ENCODE measurements at places on chromosomes 6 and 20. TPM values are rescaled to one million over a fixed set of nuclear protein-coding genes. Genes with fewer than 3 reads are reported as not detected.

- peak; percentile 94 for DNase-seq
- no peaks in the 10 kb centered on the region for H3K27me3 ChIP-seq
- H3K27ac ChIP-seq = no peak overlapping the region
- H3K36me3 ChIP-seq = no peaks in the 10 kb centered on the region
Observed at GRCh38 chr6:87483929-87484328, 11.2 kb downstream of the SLC35A1 start.

DSN1 gene
- 21.4 TPM for total RNA-seq

GRCh38 chr6:140382355-140382754 is 1007.9 kb upstream of the CITED2 start:
- no peak for DNase-seq
- no peak overlapping the region for H3K27ac ChIP-seq
- H3K4me3 ChIP-seq = no peak overlapping the region
- H3K4me1 ChIP-seq = no peaks in the 10 kb centered on the region
- no peaks in the 10 kb centered on the region for H3K36me3 ChIP-seq

DNA sequence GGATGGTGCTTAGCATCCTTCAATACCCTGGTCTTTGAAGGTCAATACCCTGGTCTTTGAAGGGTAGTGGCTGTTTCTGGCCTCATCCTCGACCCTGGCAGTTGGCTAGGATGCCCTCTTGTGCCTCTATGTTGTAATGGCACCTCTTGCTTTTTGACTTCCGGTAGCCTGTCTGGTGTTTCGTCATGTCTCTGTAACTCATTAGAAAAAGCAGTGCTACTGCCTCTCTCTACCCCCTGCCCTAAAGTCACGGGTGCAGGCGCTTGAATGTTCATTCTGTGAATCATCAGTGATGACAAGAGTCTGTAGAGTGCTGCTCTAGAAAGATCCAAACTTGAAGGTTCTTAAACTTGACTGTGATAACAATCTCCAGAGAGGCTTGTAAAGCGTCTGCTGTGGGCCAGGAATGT is 28.3 kb downstream of the RSPO4 start:
- H3K4me3 ChIP-seq = no peak overlapping the region
- H3K36me3 ChIP-seq = no peaks in the 10 kb centered on the region
- H3K27me3 ChIP-seq = peaks cover 6% of the 10 kb centered on the region
- no peak overlapping the region for H3K27ac ChIP-seq
- no peaks in the 10 kb centered on the region for H3K4me1 ChIP-seq
- DNase-seq = peak; percentile 75

DNA sequence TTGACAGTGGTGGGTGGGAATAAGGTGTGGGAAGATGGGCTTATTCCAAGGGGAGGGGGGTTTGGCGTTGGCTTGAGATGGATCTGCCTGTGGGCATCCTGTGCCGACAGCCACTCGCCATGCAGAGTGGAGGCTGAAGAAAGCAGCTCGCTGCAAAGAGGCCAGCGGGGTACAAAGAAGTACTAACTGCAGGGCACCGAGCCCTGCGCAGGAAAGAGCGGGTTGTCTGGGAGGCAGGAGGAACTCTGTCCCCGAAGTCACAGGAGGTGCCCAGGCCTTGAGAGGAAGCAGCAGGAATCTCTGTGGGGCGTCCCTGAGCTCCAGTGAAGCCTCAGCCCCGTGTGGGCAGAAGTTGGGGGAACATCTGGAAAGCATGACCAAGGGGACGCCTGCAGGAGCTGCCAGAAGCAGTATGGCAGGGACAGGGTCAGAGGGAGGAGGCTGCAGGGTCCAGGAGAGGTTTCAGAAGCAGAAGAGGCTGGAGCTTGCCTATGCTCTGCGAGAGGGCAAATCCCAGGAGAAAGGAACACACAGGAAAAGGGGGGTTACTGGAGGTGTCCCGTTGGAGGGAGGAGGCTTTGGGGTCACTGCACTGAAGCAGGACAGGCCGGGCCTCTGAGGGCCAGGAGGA is 77.2 kb downstream of the THBS2 start:
- no peaks in the 10 kb centered on the region for H3K4me1 ChIP-seq
- no peaks in the 10 kb centered on the region for H3K36me3 ChIP-seq
- no peaks in the 10 kb centered on the region for H3K27me3 ChIP-seq
- no peak overlapping the region for H3K4me3 ChIP-seq

HLA-DMA gene
- total RNA-seq = 15.3 TPM

HLA-DRB5 gene
- 1.5 TPM for total RNA-seq

SSTR4 gene
- total RNA-seq = 0.40 TPM

DNA sequence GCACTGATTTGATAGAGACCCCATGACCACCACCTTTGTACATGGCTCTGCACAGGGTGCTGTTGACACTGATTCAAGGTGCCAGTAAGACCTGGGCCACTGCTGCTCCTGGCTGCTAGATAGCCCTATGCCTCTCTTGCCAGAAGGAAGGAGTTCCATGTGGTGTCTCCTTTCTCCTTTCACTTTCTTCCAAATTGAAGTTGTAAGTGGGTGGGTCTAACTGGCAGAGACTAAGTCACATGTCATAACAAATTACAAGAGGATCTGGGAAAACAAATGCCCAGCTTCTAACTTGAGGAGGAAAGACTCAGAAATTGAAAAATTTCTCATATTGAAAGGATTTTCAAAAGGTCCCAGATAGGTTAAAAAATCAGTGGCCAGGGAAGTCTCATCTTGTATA is 116.8 kb downstream of the TFAP2B start:
- no peaks in the 10 kb centered on the region for H3K27me3 ChIP-seq
- no peaks in the 10 kb centered on the region for H3K4me1 ChIP-seq
- H3K27ac ChIP-seq = no peak overlapping the region
- no peak for DNase-seq
- no peak overlapping the region for H3K4me3 ChIP-seq

GRCh38 chr6:39037707-39038106 is 10.9 kb upstream of the GLP1R start:
- no peak overlapping the region for H3K27ac ChIP-seq
- no peak for DNase-seq
- H3K4me3 ChIP-seq = no peak overlapping the region
- H3K4me1 ChIP-seq = peaks cover 3% of the 10 kb centered on the region

- H3K36me3 ChIP-seq = no peaks in the 10 kb centered on the region
- H3K4me1 ChIP-seq = peaks cover 3% of the 10 kb centered on the region
- no peak for DNase-seq
Observed at GRCh38 chr6:148461986-148462577, 119.4 kb downstream of the SASH1 start.

GRIK2 gene
- 4.7 TPM for total RNA-seq

GSTA2 gene
- 1.1 TPM for total RNA-seq

DNA sequence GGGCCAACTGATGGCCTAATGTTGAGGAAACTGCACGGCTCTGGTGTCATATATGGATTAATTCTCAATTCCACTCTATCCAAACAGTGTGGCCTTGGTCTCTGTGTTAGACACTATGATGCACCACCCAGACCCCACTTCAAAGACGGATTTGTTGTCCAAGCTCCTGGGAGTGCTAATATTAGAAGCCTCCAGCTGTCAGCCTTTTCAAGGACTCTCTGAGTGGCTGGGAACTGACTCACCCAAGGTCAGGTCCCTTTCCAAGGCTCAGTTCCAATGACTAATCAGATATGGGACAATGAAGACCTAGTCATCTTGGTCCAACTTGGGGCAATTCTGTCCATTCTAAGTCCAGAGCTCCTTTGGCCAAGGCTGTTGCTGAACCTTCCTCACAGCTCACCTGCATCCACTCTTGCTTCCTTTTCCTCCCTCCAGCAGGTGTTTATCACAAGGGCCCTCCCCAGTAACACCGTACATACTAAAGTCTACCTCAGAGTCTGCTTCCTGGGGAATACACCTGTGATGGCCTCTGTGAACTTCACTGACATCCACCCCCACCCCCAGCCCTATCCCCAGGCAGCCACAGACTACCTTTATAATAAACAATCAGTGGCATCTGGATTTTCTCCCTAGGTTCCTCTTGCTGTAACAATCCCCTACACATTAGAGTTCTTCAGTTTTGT is 7.2 kb upstream of the IL20RA start:
- no peaks in the 10 kb centered on the region for H3K36me3 ChIP-seq
- no peak overlapping the region for H3K4me3 ChIP-seq
- H3K27ac ChIP-seq = no peak overlapping the region
- H3K4me1 ChIP-seq = no peaks in the 10 kb centered on the region

- DNase-seq = peak; percentile 38
- H3K4me1 ChIP-seq = peaks cover 18% of the 10 kb centered on the region
- H3K27ac ChIP-seq = no peak overlapping the region
- no peak overlapping the region for H3K4me3 ChIP-seq
- no peaks in the 10 kb centered on the region for H3K36me3 ChIP-seq
Observed at GRCh38 chr20:23658989-23659609, 21.3 kb upstream of the CST3 start.

GRCh38 chr6:113299531-113299930 is 557.6 kb upstream of the MARCKS start:
- no peak for DNase-seq
- H3K4me3 ChIP-seq = no peak overlapping the region
- no peaks in the 10 kb centered on the region for H3K4me1 ChIP-seq
- peaks cover 66% of the 10 kb centered on the region for H3K27me3 ChIP-seq
- no peaks in the 10 kb centered on the region for H3K36me3 ChIP-seq
- H3K27ac ChIP-seq = no peak overlapping the region

DNA sequence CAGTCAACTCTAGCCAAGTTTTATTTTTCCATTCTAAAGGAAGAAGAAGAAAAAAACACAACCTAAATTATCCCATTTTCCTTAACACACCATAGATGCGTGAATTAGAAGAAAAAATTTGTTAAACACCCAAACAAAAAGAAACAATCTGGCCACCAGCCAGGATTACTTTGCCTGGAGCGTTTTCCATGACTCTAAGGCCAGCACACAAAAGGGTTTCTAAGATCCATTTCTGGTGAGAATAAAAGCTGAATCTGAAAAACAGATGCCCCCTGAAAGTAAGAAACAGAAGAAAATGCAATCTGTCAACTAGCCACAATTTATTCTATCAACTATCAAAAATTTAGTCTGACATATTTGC is 267.2 kb upstream of the SULF2 start:
- H3K4me3 ChIP-seq = no peak overlapping the region
- no peak overlapping the region for H3K27ac ChIP-seq
- no peak for DNase-seq

DZANK1 gene
- 14.8 TPM for total RNA-seq

DNA sequence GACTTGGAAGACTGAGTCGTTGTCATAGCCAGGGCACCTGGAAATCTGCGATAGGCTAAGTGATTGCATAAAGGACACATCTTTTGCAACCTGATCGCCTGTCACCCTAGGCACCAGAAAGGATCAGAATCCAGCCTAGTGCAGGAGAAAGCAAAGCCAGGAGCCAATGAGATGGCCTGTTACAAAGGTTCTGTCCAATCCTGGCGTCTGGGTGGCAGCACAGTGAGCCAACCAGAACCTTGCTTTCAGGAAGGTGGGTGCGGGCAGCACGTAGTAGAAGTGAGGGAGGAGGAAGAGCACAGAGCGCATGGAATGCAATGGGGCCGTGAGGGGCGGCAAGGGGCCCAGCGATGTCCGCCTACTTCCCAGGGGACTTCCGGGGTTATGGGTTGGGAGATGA is 120.4 kb upstream of the GGTLC1 start:
- DNase-seq = peak; percentile 56
- no peaks in the 10 kb centered on the region for H3K4me1 ChIP-seq
- no peak overlapping the region for H3K4me3 ChIP-seq
- H3K36me3 ChIP-seq = no peaks in the 10 kb centered on the region
- no peak overlapping the region for H3K27ac ChIP-seq

PRPH2 gene
- total RNA-seq = 0.40 TPM

DNA sequence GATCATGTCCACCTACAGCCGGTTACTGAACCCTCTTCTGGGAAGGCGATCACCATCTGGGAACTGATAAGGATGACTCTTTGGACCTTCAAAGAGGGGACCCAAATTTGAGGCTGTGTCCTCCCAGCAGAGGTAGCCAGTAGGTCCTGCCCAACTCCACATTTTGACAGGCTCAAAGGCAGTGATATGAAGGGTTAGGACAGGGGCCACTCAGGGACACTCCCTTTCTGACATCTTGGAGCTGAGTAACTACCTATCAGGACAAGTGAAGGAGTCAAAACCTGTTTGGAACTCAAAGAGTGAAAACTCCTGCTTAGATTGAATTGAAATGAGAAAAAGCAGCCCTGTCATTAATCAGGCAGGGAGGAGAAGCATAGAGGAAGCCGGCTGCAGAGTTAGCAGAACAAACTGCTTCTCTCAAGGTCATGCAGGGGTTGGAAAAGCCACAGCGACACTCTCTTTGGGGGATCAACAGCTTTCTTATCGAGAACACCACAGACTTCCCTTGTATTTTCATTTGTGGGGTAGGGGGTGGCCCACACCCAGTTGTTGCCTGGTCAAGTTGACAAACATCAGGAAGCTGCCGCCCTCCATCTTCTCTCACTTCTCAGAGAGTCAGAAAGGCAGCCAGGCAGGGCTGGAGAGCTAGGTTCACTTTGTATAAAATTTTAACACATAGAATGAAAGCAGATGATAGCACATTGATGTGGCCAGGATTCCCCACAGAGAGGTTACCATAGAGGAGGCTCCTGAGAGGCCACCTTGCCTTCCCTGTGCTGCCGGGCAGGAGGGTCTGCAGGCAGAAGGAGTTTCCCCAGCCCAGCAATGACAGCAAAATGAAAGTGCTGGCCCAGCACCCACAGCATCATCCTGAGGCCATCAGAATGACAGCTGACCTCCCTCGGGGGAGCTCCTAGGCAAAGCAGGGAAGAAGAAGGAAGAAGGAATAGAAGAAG is 47.6 kb downstream of the AGPAT4 start:
- DNase-seq = no peak
- no peak overlapping the region for H3K4me3 ChIP-seq
- peaks cover 80% of the 10 kb centered on the region for H3K36me3 ChIP-seq
- no peak overlapping the region for H3K27ac ChIP-seq
- H3K4me1 ChIP-seq = peaks cover 11% of the 10 kb centered on the region
- no peaks in the 10 kb centered on the region for H3K27me3 ChIP-seq

DNA sequence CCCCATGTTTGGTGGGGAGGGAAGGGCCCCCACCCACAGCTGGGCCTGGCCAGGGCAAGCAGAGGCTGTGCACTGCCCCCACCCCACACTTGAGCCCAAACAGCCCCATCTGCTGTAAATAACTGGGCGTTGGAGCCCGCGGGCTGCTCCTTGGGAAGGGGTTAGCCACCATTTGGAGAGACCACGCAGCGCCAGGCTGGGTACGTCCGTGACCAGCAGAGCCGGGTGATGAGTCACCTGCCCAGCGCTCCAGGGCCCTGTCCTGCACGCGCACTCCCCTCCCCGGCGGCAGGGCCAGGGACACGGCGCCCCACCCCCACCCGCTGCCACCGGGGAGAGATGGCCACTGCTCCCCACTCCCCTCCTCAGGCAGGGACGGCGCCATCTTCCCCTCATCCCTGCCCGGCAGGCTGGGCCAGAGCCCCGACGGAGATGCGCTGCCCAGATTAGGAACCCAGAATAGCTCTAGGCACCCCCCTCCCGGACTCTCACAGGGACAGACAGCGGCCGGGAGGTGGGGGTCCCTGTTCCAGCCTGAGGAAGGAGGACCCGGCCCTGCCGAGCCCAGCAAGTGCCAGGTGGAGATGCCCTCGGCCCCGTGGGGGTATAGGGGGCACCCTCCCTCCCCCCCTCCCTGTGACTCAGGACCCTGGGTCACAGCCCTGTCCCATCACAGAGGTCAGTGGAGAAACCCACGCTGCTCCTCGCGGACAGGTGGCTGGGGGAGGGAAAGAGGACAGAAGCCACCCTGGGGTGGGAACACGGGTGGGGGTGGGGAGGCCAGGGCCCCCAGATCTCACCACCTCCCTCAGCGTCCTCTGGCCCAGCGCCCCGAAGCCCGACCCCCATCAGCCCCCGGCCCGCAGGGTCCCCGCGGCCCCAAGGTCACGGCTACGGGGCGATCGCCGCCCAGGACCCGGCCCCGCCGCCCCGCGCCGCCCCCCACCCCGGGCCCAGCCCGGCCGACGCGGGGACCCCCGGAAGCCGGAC is 642 bp downstream of the EEF1A2 start:
- no peaks in the 10 kb centered on the region for H3K4me1 ChIP-seq
- no peaks in the 10 kb centered on the region for H3K36me3 ChIP-seq
- DNase-seq = peak; percentile 75
- H3K4me3 ChIP-seq = no peak overlapping the region
- peaks cover 36% of the 10 kb centered on the region for H3K27me3 ChIP-seq
- H3K27ac ChIP-seq = no peak overlapping the region

PDYN gene
- 0.56 TPM for total RNA-seq

Data from endodermal cell (in vitro differentiated cells).